ENCODE measurements at places on chromosomes 2 and 18.

- no peak for DNase-seq
These were observed 24.0 kb downstream of the CNTNAP5 start for GRCh38 chr2:124049136-124049535.

- peak; percentile 12 for DNase-seq
These were observed 201.0 kb downstream of the MBD2 start for GRCh38 chr18:54023471-54023870.

DNA sequence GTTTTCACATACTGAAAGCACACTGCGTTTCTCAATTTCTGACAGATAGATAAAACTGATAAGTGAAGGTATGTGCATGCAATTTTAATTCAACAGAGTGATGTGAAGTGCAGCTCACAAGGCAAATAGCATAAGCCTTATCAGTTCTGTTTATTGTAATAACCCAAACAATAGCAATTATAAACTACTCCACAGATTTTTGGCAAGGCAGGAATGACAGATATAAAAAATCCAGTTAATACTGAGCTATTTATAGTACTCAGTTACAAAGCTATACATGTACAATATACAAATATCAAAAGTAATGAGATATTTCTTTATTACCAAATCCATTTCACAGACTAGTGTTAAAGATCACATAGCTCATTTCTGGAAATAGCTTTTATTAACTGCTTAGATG, 210.9 kb upstream of the KLHL14 start:
- DNase-seq: no peak

- no peak for DNase-seq
These were observed 1.9 kb downstream of the GPR55 start for GRCh38 chr2:230922951-230923717.

GRCh38 chr2:43178055-43178598, 48.3 kb downstream of the ZFP36L2 start:
- DNase-seq: no peak

DNA sequence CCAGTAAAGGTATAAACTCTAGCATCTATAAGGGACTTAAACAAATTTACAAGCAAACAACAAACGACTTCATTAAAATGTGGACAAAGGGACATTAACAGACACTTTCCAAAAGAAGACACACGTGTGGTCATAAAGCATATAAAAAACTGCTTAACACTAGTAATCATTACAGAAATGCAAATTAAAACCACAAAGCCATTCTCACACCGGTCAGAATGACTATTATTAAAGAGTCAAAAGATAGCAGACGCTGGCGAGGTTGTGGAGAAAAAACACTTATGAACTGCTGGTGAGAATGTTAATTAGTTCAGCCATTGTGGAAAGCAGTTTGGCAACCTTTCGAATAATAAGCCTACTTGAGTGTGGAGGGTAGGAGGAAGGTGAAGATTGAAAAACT, 217.1 kb upstream of the DLGAP1 start:
- DNase-seq: no peak

DNA sequence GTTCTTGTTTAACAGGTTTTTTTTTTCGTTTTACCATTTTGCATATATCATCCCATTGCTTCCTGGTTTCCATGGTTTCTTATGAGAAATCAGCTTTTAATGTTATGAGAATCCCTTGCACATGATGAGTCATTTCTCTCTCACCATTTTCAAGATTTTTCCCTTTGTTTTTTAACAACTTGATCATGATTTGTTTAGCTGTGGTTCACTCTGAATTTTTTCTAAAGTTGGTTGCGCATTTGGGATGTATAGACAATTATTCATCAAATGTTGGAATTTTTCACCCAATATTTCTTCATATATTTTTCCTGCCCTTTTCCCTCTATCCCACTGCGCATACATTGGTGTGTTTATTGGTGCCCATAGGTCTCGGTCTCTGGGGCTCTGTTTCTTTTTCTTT, 42.4 kb upstream of the BIN1 start:
- peak; percentile 35 for DNase-seq

- DNase-seq: peak; percentile 79
These were observed 118.4 kb downstream of the BMPR2 start for GRCh38 chr2:202494300-202495229.

DNA sequence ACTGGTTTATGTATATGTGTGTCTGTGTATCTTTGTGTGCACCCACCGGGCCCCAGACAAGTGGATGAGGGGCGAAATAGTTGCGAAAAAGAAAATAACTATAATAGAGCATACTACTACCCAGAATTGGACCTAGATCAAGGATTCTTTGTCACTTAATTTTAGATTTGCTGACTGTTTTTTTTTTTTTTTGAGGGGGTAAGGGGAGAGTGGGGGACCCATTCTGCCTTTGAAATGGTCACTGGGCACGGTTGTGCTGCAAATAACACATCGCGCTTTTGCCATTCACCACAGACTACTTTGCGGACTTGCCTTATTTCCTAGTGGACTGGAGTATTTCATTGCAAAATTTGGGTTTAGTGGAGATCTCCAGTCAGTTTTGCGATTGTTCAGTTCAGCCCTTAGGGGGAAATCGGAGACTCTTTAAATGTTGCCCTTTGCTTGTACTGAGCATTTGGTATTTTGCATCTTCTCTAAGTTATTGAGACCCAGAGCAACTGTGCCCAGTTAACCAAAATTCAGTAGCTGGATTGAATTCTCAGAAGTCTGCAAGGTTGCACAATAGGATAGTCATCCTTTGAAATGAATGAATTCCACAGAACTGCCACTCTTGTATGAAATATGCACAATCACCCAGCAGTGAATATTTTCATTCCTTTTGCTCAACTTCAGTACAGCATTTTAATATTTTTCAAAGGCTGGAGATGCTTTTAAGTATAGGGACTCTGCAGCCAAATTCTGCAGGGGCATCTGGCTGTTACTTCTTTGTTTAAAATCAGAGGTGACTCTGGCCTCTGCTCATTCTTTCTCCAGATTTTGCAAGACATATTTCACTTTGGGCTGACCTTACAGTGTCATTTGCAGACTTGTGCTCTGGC, 2.9 kb downstream of the TRIB2 start:
- DNase-seq: no peak

DNA sequence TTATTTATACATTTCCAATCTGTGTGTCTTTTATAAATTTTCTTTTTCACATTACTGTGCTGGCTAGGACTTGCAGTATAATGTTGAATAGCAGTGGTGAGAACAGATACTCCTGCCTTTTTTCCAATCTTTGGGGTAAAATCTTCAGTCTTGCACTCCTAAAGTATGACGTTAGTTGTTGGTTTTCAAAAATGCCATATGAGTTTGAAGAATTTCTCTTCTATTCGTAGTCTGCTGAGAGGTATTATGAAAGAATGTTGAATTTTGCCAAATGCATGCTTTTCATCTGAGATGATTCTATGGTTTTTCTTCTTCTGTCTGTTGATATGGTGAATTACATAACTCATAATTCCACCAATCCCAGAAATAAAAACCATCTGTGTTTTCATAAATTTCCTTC, 335.3 kb upstream of the CHST9 start:
- DNase-seq: no peak

DNA sequence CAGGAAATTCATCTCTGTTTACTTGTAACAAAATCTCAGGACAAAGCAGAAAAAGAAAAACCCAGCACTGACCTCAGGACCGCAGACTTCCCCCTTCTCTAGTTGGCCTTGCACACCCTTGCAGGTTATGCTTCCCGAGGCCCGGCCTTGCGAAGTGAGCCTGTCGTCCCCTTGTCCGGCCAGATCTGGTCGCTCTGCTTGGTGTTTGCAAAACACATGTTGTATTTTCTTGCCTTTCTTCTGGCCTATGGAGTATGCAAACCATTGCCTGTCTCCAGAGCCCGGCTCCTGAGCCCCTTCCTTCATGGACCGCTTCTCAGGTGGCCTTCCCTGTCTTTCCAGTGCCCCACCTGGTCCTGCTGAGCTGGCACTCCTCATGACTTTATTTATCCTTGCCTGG, 4.8 kb downstream of the IMPA2 start:
- DNase-seq: no peak

GRCh38 chr2:184119989-184120800, 478.1 kb upstream of the ZNF804A start:
- no peak for DNase-seq

DNA sequence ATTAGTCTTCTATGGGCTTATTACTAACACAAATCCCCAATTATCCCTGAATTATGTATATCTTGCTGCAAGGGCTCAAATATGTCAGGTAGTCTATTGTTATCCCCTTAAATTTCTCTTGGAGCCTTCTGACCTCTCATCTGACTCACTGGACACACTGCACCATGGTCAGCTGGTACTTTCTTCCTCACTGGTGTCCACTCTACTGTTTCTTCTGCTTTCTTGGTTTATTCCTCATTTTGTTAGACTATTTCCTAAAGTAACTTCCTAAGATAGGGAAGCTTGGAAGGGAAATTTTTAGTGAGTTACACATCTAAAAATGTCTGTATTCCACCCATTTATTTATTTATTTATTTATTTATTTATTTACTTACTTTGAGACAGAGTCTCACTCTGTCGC, 26.5 kb downstream of the WDR35 start:
- no peak for DNase-seq

Measured in smooth muscle cell of the brain vasculature (primary cell).